ENCODE measurements at places on chromosomes 3 and 15.

GRCh38 chr3:72048873-72049272 lies 263.9 kb upstream of the PROK2 start:
- DNase-seq: no peak

- DNase-seq: no peak
Measured at GRCh38 chr3:150346981-150347863, 60.9 kb upstream of the TSC22D2 start.

DNA sequence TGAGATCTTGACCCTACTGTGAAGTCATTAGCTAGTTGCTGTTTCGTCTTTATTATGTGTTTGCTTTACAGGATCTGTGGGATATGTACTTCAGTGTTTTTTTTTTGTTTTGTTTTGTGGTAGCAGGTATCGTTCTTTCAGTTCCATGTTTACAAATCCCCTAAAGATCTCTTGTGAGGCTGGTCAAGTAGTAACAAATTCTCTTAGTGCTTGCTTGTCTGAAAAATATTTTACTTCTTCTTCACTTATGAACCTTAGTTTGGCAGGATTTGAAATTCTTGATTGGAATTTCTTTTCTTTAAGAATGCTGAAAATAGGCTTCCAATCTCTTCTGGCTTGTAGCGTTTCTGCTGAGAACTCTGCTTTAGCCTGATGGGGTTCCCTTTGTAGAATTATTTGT lies 235.8 kb upstream of the ALCAM start:
- no peak for DNase-seq

GRCh38 chr3:119642746-119643473 lies 17.5 kb downstream of the POPDC2 start:
- no peak for DNase-seq

GRCh38 chr15:51878446-51879386 lies 49.3 kb downstream of the TMOD3 start:
- no peak for DNase-seq

DNA sequence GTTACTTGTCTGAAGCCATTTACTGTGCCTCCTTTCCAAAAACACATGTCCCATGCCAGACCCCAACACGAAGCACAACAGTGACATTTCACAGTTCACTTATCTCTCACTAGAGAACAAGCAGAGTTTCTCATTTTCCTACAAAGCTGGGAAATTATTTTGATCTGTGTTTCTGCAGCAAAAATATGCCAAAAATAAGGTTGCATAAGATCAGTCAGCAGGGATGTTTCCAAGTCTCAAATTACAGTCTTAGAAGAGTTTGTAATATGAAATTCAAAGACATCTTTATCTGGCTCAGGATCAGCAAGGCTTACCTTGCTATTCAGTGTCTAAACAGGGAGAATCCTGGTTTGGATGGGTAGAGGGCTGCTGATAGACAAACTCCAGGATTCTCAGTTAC lies 75.5 kb downstream of the GJD2 start:
- no peak for DNase-seq

GRCh38 chr15:58520464-58520863 lies 88.7 kb downstream of the LIPC start:
- DNase-seq: no peak

DNA sequence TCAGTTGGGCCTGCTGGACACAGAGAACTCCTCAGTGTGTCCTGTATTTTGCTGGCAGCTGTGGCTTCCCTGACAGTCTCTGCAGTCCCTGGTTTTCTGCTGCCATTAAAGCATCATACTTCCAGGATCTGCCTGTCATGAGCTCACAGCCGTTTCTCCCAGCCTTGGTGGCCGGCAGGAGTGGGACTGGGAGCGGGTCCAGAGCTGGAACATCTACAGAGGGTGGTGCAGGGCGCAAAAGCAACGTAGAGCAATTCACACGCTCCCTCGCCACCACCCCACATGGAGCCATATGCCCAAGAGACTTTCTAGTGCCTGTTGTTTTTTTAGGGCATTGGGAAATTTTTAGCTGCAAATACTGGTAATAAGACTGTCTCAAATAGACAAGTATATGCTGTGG lies 33.6 kb downstream of the ABTB1 start:
- peak; percentile 16 for DNase-seq

DNA sequence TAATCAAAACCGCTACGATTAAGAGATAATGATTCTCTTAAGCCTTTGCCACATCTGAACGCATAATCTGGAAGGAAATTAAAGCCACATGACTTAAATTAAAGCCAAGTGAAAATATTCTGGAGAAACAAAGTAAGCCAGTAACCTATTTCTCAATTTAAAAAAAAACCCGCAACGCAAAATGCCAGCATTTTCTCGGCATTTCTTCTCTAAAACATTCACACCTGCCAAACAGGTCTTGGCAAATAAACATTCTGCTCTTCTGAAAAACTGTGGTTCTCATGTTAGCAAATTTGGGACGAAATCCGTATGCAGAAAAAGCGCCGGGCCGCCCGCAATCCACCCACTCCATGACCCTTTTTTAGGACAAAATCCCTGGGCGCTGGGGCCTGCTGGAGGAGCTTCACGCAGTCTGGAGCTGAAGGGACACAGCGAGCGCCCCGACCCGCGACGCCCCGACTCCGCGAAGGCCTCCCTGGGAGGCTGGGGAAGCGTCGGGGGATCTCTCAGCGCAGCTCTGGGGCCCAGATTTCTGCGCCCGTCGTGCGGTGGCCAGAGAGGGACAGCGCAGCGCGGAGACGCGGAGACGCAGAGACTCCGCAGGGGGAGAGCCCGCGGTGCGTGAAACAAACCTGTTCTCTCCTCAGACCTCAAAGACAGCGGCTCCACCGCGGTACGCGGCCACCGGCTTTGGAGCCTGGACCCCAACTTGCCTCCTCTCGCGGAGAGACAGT lies 471 bp downstream of the NKIRAS1 start:
- no peak for DNase-seq

GRCh38 chr3:175433026-175433674 lies 574.0 kb downstream of the NAALADL2 start:
- no peak for DNase-seq

GRCh38 chr3:184381261-184382224 lies 1.7 kb downstream of the CHRD start:
- DNase-seq: peak; percentile 54

GRCh38 chr15:39244776-39245175 lies 336.1 kb upstream of the THBS1 start:
- no peak for DNase-seq

GRCh38 chr15:85625856-85626255 lies 168.9 kb downstream of the KLHL25 start:
- DNase-seq: no peak

- no peak for DNase-seq
Measured at GRCh38 chr3:169552533-169552932, 111.0 kb downstream of the MECOM start.

DNA sequence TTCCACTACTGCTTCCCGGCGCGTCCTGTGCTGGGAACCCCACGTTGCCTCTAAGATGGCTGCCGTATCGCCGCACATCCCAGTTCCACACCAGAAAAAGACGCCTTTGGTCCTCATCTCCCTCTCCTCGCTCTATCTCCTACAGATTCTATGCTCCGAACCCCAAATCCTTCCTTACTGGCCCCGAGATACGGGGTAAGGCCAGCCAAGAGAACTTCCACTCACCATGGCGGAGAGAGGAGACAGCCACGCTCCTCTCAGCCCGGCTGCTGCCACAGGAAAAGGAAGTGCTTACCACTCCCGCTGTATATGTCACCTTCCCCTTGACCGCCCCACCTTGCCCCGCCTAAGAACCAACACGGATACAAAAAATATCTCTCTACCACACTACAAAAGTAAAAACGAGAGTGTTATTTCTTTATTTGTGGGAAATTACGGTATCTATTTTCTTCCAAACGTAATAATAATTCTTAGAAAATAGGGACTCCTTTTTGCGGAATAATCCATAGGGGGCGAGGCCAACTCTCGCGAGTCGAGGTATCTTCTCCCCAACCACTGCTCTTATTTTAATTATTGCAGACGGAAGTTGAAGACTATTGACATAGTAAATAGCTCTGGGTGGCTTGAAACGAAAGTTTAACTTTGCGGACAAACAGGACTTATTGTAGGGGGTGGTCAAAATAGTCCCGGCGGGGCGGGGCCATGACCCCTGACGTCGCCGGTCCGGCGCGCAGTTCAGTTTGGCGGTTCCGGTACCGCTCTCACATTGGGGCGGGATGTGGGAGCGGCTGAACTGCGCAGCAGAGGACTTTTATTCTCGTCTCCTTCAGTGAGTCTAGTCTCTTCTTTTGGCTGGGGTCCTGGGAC lies at the start of the genes RPL4 and ZWILCH:
Gene RPL4 (minus strand): TSS at position 293 of the 867 bp plus-strand sequence. CDS start 65 bp downstream, at position 228.
Gene ZWILCH (plus strand): TSS at position 764 of the 867 bp plus-strand sequence. CDS start 13 bp downstream, at position 777.
- peak; percentile 64 for DNase-seq

GRCh38 chr3:16147220-16147994 lies 27.1 kb upstream of the GALNT15 start:
- DNase-seq: no peak

DNA sequence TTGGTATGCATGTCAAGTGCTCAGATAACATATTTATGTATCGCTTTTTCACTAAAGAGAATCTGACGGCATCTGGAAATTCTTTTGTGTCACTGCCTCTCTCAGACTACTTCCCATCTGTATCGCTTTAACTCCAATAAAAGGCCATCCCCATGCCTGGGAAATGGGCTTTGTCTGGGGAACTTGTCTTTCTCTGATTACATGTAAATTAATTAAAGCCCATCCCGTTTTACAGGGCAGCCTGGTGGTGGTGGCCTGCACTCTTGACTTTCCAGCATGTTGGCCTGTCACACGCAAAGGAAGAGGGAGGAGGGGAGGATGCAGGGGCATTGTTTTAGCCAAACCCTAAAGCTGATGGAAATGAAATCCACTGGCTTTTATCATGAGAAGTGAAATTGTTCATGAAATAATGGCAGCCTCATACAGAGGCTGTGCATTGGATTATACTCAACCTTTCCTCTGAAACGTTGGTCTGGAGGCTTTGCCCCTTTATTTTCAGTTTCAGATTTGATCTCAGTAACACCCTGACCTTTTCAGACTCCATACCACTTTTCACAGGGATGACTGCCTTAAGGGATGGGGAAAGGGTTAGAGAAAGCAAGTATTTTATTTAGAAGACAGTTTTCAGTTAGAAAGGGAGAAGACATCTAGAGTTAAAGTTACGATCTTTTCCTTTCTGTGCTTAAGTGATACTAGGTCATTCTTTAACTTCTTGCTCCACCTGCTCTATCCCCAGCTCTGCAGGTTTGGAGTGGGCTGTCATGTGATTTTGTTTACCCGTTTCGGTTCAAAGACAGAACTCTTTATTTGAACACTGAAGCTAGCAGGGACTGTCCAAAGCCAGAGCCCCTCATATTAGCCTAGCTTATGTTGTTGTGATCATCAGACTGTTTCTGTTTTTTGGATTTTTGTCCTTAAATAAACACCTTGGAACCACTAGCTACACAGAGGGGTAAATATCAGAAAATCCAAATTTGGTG lies 94.6 kb upstream of the CTDSPL start:
- no peak for DNase-seq

All from glutamatergic neuron (in vitro differentiated cells).